ENCODE measurements at places on chromosomes 16 and 17.
A peak's percentile ranks its signal among the peaks of the same experiment; 100 is the strongest.

- DNase-seq, result no peak
These were observed 963 bp upstream of the METTL22 start for GRCh38 chr16:8620535-8620934.

DNA sequence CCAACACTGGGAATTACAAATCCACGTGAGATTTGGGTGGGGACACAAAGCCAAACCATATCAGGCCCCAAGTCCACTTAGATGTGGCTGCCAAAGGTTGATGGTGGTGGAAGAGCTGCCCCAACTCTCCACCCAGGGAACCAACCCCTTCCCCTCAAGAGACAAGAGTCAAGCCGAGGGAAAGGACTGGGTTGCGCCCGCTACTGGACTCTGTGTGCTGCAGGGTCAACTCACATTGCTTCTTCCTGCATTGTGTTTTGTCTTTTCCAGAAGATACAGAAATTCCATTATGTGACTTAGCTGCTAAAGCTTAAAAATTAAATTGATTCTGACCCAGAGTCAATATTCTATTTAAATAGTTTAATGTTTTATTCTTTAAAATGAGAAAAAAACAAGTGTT is 58.5 kb downstream of the ADAMTS18 start:
- no peak for DNase-seq

GRCh38 chr17:42906772-42907446 is 6.3 kb downstream of the G6PC1 start:
- no peak for DNase-seq

GRCh38 chr16:68466174-68466573 is 17.9 kb upstream of the SMPD3 start:
- DNase-seq, result no peak

GRCh38 chr16:89002851-89003830 is 26.1 kb upstream of the CBFA2T3 start:
- DNase-seq, result no peak

DNA sequence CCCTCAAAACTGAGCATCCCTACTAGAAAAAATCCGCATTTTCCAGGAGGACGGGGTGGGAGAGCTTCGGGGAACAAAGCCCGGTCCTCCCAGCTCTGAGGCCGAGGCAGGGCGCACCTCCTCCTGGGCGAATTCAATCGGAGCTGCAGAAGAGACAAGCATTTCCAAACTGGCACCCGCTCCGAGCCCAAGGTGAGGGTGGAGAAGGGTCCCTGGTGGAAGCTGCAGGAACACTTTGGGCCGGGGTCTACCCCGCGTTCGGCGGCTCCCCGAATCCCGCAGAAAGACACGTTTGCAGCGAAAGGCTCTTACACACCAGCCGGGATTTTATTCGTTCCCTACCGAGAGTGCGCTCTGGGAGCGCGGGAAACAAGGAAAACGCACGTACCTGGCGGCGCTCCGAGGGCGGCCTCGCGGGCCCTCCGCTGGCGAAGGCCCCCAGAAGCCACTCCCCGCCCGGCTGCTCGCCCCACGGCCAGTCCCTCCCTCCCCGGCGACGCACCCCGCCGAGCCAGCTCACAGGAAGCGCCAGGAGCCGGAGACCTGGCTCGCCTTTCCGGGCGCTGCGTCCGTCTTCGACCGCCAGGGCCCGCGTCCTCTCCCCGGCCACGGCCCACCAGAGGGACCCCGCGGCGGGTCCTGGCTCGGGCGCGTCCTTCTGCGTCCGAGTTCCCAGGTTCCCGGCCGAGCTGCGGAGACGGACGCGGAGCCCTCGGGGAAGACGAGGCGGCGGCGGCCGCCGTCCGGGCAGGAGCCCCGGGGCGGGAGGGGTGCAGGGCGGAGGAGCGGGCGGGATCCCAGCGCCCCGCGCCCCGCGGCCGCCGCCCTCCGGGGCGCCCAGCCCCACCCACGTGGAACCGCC is 49.8 kb upstream of the BAHCC1 start:
- DNase-seq, result peak; percentile 19

DNA sequence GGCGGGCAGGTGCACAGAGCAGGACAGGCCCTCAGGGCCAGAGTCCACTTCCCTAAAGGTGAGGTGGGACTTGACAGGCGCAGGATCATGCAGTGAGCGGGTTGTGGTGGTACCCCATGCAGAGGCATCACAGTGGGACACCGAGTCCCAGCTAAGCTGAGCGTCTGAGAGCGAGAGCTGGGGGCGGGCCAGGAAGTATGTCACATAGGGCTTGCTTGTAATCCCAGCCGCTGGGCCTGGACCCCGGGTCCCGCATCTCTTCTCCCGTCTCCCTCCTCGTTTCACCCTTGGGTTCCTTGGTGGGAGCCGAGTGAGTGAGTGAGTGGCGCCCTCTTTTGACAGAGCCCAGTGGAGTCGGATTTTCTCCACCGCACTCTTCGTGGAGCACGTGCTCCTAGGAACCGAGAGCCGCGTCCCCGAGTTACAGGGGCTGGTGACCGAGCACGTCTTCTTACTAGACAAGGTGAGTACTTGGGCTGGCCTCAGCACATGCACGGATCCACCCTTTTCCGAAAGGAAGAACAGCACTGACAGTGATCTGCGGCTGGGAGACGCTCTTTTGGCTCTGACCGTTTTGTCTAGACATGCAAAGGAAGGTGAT is 50.8 kb upstream of the ENDOV start:
- DNase-seq, result no peak

DNA sequence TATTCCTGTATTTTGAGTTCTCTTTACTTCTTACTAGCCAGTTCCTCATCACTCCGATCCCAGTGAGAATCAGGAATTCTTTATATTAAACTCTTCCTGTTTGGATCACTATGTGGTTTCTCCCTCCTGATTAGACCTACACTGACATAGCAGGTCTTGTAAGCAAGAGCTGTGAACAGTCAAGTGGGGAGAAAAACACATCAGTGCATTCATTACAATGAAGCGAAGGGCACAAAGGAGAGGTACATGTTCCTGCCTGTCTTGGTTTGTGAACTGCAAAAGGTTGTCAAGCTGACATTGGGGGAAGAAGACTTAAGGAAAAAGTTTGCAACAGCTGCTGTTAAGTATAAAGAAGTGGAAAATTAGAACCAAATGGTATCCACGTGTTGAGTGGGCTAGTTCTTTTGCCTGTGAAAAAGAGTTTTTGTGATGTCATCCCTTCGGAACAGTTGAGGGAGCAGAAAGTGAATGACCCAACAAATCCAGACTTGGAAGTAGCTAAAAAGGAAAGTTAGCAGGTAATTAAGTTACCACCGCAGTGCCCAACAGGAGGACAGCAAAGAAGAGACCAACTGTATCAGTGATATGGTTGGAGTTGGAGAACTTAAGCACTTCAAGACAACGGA is 23.0 kb upstream of the TRIM25 start:
- DNase-seq, result no peak

DNA sequence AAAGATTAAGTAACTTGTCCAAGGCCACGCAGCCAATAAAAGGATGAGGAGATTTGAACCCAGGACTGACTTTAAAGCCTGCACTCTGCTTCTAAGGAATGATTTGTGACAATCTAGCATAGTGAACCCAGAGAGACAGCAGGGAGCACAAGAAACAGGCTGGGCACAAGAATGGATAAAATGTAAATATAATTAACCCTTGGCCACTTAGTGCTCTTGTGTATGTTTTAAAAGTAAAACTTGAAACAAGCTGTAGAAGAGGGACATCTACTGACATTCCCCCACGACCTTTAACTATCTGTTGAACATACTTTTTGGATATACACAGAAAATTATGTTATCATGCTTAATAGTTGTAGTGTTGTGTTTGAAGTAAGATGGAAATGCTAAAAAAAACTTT is 141.9 kb upstream of the PMFBP1 start:
- DNase-seq, result no peak

- DNase-seq, result no peak
These were observed 5.8 kb upstream of the CBX4 start for GRCh38 chr17:79844869-79845600.

All from T-helper 22 cell (primary cell).